Stimulated activated CD4-positive, alpha-beta T cell treated with anti-CD3 and anti-CD28 coated beads, TNF-alpha, amount 100 ng/mL, for 4 hours (primary cell): ENCODE measurements at places on chromosomes 16 and 17.

DNA sequence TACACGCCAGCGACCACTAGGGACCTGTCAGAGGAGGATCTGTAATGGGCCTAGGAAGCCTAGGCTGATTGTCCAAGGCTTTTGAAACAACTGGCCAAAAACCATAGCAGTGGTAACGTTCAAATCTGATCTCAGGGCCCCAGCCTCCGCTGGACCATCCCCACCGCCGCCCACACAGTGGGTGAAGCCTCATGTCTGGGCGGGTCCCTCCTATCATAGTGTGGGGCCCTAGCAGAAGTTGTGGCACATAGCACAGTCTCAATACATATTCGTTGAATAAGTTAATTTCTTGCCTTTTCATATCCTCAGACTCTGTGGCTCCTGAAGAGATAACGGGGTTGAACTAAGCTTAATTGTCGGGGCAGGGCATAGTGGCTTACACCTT is 818 bp downstream of the DPH1 start:
- DNase-seq, result no peak

DNA sequence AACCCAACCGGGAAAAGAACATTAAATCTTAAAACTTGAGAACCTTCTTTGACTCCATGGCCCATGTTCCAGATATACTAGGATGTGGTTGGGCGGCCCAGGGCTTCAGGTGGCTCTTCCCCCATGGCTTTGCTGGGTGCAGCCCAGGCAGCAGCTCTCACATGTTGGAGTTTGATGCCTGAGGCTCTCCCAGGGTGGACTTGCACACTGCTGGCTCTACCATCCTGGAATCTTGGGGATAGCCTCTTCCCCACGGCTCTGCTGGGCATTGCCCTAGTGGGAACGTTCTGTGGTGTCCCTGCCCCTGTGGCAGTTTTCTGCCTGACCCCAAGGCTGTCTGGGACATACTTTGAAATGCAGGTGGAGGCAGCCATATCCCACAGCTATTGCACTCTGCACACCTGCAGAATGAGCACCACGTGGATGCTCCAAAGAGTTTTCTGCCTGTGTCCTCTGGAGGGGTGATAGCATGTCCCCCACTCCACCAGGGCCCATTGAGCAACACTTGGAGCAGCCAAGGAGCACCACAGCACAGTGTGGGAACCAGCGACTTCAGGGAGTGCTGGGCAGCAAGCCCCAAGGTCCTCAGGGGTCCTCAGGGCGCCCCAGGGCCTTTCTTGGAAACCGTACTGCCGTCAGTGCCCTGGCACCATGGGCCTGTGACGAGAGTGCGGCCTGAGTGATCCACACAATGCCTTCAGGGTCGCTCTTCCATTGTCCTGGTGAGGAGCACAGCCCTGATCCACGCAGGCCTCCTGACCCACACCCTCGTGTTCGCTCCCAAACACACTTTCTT is 70.8 kb downstream of the GOSR1 start:
- no peak for DNase-seq

DNA sequence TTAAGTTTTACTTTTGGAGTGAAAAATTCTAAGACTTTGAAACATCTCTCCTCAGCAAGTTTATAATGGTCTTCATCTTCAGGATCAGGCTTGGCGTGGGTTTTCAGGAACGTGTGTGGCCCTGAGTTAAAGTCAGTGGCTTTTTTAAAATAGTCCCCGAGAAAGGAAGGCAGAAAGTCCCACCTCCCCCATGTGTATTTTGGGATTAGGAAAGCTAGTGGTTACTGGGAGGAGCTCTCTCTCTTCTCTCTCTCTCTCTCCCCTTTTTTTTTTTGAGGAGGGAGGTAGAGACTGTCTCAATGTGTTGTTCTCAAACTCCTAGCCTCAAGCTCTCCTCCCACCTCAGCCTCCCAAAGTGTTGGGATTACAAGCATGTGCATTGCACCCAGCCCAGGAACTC is 213.2 kb downstream of the IRX3 start:
- no peak for DNase-seq

GRCh38 chr17:55990332-55991006 is 162.8 kb upstream of the ANKFN1 start:
- no peak for DNase-seq

- no peak for DNase-seq
Observed at GRCh38 chr16:51864575-51864974, 682.4 kb downstream of the TOX3 start.

DNA sequence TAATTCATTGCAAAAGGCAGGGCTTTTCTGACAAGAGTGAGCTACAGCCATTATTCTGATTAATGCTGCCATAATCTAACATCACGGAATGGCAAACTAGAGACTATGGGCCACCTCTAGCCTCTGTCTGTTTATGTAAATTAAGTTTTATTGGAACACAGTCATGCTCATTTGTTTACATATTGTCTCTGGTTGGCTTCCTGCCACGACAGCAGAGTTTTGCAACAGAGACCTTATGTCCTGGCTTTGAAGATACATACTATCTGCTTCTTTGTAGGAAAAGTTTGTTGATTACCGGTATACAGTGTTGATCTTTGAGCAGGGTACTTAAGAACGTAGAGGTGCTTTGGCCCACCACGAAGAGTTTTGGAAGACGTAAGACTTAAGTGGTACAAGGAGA is 715.9 kb upstream of the RBFOX1 start:
- no peak for DNase-seq

GRCh38 chr17:19318611-19319010 is 43.9 kb downstream of the B9D1 start:
- DNase-seq, result no peak

GRCh38 chr16:85573696-85574641 is 39.2 kb upstream of the GSE1 start:
- no peak for DNase-seq

- DNase-seq, result no peak
Observed at GRCh38 chr16:81808933-81809480, 29.9 kb downstream of the PLCG2 start.

- no peak for DNase-seq
Observed at GRCh38 chr16:13084331-13084730, 182.9 kb downstream of the SHISA9 start.

DNA sequence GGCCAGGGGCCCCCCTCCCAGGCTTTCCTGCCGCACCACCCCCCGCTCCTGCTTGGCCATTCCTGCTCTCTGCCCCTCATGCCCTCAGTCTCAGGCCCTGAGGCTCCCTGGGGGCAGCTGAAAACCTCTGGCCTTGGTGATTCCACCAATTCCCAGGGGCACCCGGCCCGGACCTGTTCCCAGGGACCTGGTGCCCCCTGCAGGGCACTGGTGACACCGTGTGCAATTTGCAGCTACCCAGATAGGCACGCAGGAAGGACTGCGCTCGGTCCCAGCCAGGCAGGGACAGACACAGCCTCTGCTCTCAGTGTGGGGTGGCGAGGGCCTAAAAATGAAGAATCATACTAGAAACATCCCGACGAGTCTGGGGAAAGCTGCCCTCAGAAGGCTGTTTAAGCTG is 13.4 kb downstream of the WFDC1 start:
- no peak for DNase-seq

GRCh38 chr17:31062346-31062745 is 32.4 kb upstream of the NF1 start:
- no peak for DNase-seq

GRCh38 chr16:342455-343213 is 9.9 kb downstream of the AXIN1 start:
- DNase-seq, result no peak

DNA sequence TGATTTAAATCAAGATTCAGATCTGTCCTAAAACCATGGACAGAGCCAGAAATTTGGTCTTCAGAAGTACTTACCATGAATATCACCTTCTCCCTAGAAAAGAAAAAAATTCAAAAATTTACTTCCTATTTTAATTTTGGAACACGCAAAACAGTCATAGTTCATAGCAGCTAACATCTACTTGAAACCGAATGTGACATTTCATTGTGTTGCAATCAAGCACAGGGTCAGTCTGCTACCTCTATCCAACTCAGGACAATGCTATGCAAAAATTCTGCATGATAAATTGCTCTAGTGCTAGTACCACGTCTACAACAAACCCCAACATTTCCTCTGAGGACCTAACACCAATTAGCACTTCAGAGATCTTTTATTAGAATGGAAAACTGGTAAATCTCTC is 7.7 kb downstream of the JPT1 start:
- DNase-seq, result no peak

DNA sequence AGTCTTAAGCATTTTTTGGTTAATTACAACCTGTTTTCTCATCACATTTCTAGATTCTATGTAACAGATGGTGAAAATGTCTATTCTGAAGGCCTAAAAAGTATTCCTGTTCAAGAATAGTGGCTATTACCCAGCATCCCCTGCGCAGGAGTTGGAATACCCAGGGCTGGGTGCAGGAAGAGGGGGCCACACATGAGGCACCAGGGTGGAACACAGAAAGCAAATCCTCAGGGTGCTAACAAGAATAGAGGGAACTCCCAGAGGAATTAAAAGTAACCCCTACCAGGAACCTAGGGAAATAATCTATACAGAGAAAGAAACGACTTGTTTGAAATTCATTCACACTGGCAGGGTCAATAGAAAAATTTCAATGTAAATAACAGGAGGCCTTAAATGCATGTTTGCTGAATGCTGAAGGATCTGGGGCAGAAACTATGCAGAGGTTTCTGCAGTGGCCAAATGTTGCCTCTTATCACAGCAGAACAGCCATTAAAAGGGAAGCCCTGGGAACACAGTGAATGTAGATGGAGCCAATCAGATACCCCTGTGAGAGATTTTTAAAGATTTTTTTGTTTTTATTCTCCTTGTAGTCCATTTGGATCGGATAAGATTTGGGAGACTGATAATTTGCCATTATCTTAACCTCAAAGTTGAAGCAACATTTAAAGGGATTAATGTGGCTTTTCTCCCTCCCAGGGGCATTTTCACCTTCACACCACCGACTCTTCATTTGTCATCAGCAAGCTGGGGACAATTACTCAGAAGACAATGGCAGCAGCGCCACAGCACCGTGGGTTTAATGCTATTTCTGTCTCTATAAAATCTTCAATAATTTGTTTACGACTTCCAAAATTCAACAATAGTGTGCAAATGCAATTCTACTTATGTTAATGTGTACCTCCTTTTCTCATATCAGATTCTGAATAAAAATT is 196.0 kb upstream of the PSMD7 start:
- DNase-seq, result no peak

GRCh38 chr17:40564883-40565768 is at the start of gene CCR7:
CCR7 (minus strand) TSS chr17:40565472; CDS start chr17:40565409, 63 bp downstream.
- no peak for DNase-seq

GRCh38 chr17:28760601-28761562 is 17.1 kb downstream of the TRAF4 start:
- DNase-seq, result no peak

DNA sequence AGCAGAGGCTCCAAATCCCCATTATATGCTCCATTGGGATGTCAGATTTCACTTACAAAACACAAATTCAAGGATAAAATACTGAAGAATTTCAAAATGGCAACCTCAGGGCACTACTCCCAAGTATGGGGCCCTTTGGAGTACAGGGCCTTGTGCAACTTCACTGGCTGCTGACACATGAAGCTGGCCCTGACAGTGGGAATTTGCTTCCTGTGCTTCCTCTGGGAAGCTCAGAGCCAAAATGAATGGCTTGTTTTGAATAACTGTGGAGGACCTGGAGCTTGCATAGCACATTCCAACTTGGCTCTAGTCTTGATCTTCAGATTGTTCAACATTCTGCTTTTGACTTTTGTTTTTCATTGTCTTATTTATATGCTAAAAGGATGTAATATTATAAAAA is 52.3 kb upstream of the HNF1B start:
- DNase-seq, result no peak

DNA sequence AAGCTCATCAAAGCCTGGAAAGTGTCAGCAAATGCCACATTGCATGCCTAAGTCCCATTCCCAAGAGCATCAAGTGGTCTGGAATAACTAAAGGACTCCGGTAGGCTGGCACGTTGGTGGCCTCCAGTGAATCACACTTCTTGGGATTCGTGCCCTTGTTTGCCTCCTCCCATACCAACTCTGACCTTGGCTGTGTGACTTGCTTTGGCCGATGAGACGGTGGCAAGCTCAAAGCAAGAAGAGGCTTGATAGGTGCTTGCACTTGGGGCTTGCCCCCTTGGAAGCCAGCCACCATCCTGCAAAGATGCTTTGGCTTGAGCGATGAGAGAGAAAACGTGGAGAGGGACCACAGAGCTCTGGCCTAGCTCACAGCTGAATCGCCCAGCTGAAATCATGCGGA is 313.1 kb upstream of the ZFHX3 start:
- DNase-seq, result no peak

GRCh38 chr16:87742781-87743490 is 22.9 kb downstream of the KLHDC4 start:
- no peak for DNase-seq

GRCh38 chr16:83681381-83681956 is 126.3 kb upstream of the HSBP1 start:
- no peak for DNase-seq

GRCh38 chr16:57998486-57998885 is 2.0 kb downstream of the ZNF319 start:
- DNase-seq, result peak; percentile 21

- DNase-seq, result no peak
Observed at GRCh38 chr17:14203388-14203787, 33.3 kb downstream of the CDRT15 start.

GRCh38 chr17:21041741-21042457 is 912 bp downstream of the USP22 start:
- peak; percentile 52 for DNase-seq

DNA sequence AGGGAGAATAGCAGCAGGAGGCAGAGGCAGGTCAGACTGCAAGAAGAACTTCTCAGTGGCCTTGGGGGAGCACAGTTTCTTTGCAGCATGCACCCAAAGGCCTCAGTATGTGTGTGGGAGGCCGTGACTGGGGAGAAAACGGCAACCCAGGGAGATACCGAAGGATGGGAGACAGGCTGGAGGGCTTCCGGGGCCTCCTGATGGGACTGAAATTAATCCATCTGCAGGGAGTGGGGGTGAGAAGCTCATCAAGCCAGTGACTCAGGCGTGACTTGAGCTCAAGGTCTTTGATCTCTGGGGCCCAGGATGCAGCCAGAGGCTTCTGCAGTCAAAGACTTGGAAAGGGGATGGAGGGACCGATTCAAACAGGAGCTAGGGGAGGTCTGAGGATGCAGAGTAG is 5.1 kb upstream of the C17orf113 start:
- no peak for DNase-seq

- no peak for DNase-seq
Observed at GRCh38 chr17:6501359-6501758, 55.0 kb downstream of the PITPNM3 start.

DNA sequence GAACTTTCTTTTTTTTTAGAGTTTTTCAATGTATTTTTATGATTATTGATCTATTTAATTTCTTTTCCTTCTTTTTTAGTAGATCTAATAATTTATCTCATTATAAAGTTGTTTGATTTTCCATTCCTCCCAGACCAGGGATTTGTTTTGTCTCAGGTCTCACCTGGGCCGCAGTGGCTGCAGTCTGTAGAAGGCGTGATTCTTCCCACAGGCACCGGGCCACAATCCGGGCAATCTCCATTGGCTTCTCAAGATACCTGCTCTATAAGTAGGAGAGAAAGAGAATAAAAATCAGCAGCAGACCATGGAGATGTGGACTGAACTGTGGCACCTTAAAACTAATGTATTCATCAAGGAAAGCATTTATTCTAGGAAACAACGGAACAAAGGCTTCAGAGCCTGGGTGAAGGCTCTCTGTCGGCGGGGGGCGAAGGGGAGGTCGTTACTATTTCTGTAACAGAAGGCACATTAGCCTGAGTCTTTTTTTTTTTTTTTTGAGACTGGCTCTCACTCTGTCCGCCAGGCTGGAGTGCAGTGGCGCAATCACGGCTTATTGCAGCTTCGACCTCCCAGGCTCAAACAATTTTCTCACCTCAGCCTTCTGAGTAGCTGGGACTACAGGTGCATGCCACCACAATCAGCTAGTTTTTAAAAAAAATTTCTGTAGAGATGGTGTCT is 42.7 kb downstream of the STAT3 start:
- no peak for DNase-seq
